ENCODE measurements at places on chromosomes 4 and X.

- DNase-seq, result no peak
Measured at GRCh38 chr4:90960433-90960832, 833.2 kb downstream of the CCSER1 start.

GRCh38 chr4:81844717-81845116 is 373.0 kb upstream of the RASGEF1B start:
- DNase-seq, result peak; percentile 88

- no peak for DNase-seq
Measured at GRCh38 chrX:37817176-37817575, 30.2 kb downstream of the DYNLT3 start.

DNA sequence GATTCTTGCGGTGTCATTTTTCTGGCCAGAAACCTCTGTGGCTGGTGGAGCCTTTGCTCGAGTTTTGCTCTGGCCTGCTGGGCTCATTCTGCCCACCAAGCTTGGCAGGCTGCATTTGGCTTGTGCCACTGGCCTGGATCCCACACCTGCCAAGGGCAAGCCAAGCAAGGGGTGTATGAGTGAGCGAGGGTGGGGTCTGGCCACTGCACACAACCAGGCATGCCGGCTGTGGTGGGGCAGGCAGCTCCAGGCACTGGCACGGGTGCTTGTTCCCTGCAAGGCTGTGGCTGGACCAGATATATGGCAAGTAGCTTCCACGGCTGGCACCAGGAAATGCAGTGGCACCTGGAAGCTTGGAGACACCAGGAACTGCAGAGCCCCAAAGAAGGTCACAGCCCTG is 68.6 kb upstream of the PPP3CA start:
- no peak for DNase-seq

GRCh38 chrX:121958886-121959285 is 911.5 kb downstream of the GLUD2 start:
- DNase-seq, result no peak
